SK-N-MC (cell line): ENCODE measurements at places on chromosomes 12 and 14.

DNA sequence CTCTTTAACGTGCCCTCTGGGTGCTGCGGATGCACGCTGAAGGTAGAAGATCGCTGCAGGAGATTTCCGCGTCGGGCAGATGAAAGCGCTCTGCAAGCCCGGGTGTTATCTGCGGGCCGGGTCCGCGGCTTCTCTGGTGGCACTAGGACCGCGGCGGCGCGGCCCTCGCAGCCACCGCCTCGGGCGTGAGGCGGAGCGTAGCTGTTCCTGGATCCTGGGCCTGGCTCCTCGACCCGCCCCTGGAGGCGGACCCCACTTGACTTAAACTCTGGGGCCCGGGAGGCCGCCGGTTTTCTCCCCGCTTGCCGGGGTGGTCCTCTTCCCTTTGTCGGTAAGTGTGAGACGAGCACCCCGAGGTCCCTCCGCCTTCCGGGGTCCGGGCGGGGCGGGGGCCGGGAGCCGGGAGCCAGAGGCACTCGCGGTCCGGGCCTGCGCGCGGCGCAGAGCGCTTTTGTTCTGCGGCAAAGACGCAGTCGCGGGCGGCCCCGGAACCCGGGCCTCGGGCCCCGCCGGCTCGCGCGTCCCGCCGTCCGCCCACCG lies at the start of gene RESF1:
Gene RESF1, plus strand, starts transcription at position 255 of the 540 bp plus-strand sequence. CDS start 21,541 bp downstream, outside the sequence.
- peak; percentile 73 for DNase-seq

- DNase-seq: no peak
These were observed 14.1 kb upstream of the NCOR2 start for GRCh38 chr12:124581307-124582107.

DNA sequence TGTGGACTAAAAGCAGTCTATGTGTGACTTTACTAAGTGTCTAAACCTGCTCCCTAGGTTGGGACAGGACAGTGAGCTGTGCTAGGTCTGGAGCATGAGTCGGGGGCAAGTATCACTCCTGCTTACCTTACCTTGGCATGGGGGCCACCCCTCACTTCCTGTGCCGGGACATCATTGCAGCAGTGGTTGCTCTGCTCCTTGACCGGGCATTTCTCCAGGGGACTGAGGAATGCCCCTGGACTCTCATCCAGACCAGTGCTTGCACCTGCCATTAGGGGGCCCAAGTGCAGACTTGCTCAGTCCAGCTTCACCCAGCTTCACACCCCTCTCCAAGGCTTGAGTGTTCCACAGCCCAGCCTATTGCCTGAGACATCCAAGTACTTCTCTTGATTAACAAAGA lies 84.7 kb upstream of the NELL2 start:
- DNase-seq: no peak

DNA sequence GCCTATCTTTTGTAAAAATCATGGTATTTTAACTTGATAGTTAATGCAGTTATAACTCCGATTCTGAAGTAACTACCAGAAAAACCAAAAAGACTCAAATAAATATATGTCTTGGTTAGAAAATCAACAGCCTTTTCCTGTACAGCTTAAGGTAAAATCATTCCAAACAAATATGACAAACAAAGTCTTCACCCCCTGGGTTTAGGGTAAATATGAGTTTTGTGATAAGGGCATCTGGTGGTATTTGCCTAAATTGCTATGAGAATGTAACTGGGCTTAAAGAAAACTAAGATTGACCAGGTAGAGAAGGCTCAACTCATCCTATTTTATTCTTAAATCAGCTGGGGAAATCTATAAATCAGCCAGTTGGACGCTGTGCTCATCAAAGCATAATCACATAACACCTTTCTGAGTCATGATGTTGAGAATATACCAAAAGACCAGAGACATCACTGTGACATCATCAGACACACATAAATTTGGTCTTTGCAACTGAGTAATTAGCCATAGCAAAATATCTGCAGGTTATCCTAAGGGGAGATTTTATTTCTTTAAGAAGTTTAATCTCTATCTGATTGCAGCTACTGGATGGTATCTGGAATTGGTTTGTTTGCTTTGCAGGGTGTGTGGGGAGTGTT lies 133.9 kb downstream of the STXBP6 start:
- no peak for DNase-seq

GRCh38 chr12:92271341-92271740 lies 125.7 kb upstream of the BTG1 start:
- DNase-seq: no peak

DNA sequence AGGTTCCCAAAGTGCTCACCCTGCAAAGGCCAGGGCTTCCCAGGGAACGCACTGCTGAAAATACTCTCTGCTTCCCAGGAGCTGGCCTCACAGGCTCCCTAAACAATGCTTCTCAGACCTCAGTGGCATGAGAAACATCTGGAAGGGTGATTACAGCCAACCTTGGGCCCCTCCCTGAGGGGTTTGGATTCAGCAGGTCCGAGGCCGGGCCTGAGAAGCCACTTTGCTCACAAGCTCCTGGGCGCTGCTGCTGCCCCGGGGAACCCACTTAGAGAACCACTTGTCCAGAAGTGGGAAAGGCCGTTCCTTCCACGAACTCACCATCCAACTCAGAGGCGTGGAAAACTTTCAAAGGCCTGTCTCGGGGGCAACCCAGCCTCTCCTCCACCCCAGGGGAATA lies 130.5 kb downstream of the PIWIL1 start:
- no peak for DNase-seq

- DNase-seq: no peak
These were observed 327.7 kb downstream of the LRIG3 start for GRCh38 chr12:58592475-58593207.
